ENCODE measurements at places on chromosomes 1 and 21. TPM values are rescaled to one million over a fixed set of nuclear protein-coding genes. Genes with fewer than 3 reads are reported as not detected.

Gene CELA3B
- total RNA-seq = not detected

Gene NTMT2
- total RNA-seq = not detected

Gene HEYL
- not detected for total RNA-seq

Gene FCGR2B
- total RNA-seq = 7.1 TPM

Gene OR10J1
- total RNA-seq = not detected

Gene ASTN1
- not detected for total RNA-seq

Gene TCHHL1
- total RNA-seq = not detected

Measured in natural killer cell treated with Interleukin-12 subunit alpha and Interleukin-12 subunit beta and Interleukin-15 and Interleukin-18, amount 100 ng/mL, for 72 hours (primary cell).